Anterior cingulate cortex (tissue), 58 donors: ENCODE measurements at places on chromosomes 7 and 10.

GRCh38 chr10:99695761-99696160, 36.2 kb downstream of the COX15 start:
- no peak for DNase-seq

DNA sequence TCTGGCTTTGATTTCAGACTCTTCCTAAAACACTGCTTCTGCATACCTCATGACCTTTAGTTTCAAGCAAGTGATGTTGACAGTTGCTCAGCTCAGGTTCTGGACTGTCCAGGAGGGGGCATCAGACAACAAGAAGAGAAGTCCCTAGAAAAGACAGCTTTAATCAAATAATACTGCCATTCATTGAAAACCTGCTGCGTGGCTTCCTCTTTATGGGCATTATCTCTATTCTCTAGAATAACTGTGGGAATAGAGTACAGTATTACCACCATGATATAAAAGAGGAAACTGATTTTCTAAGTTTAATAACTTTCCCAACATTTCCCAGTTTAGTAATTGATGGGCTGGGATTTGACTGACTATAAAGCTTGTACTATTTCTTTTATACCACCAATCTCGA, 170.4 kb downstream of the SNX13 start:
- peak; percentile 34 for DNase-seq

GRCh38 chr10:96275685-96276418, 4.5 kb upstream of the BLNK start:
- no peak for DNase-seq

DNA sequence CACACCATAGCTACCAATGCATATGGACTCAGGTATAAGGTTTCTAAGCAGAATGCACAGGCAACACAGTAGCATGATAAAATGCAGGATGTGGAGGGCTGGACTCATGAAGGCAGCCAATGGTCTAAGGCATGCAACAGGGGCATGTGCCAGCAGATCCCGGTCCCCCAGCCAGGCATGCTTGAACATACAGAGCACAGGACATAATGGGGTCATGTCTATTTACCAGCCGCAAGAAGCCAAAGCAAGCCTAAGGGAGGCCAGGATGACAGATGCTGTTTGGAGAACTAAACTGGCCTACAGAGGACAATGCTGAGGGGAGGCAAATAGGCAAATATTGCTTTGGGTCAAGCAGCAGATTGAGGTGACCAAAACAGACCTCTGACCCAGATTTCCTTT, 60.0 kb upstream of the PDLIM1 start:
- no peak for DNase-seq

GRCh38 chr10:21292763-21293517, 232.5 kb downstream of the SKIDA1 start:
- DNase-seq, result no peak

- DNase-seq, result no peak
Measured at GRCh38 chr7:141198194-141198958, 124.5 kb downstream of the TMEM178B start.

- DNase-seq, result no peak
Measured at GRCh38 chr7:3292694-3293093, 8.4 kb upstream of the SDK1 start.

GRCh38 chr10:56349611-56350010, 11.4 kb downstream of the ZWINT start:
- DNase-seq, result no peak

GRCh38 chr7:21414795-21415393, 13.0 kb upstream of the SP4 start:
- no peak for DNase-seq
